ENCODE measurements at places on chromosomes 4 and X.
A peak's percentile ranks its signal among the peaks of the same experiment; 100 is the strongest.

GRCh38 chrX:50579955-50580354 lies 109.3 kb upstream of the DGKK start:
- H3K4me1 ChIP-seq: no peaks in the 10 kb centered on the region
- no peak overlapping the region for H3K4me3 ChIP-seq
- no peaks in the 10 kb centered on the region for H3K36me3 ChIP-seq
- no peaks in the 10 kb centered on the region for H3K27me3 ChIP-seq

- H3K36me3 ChIP-seq: peaks cover 3% of the 10 kb centered on the region
- no peak for DNase-seq
- no peak overlapping the region for H3K27ac ChIP-seq
Measured at GRCh38 chr4:4831825-4832224, 27.6 kb upstream of the MSX1 start.

DNA sequence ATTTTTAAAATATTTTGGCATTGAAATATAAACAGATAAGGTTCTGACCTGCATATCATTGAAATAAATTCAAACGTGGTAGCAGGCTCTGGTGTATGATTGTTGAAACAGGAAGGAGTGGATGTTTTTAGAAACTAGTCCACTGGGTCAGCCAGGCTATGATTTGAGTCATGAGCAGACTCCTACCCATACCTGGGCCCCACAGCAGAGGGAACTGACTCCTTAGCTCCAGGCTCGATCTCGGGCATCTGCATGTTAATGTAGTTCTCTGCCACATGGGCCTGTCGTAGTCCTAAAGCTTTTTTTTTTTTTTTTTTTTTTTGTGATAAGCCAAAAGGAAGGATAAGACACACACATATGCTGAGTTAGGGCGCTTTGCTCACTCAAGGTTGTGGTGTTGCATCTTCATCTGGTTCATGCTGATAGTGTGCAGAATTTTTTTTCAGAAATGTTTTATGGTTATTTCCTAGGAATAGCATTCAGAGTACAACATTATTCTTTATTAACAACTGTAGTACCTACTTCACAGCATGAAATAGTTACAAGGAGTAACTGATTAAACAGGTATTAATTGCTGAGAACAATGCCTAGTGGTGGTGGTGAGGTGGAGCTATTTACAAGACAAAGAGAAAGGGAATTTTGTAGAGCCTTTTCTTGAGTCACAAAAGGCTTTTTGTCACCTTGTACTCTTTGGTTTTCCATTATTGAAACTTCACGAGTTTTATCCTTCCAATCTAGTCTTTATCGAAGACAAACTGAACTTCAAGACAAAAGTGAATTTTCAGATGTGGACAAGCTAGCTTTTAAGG lies 27.3 kb downstream of the OFD1 start:
- no peak for DNase-seq
- H3K4me1 ChIP-seq: peaks cover 24% of the 10 kb centered on the region
- H3K27me3 ChIP-seq: no peaks in the 10 kb centered on the region
- H3K36me3 ChIP-seq: no peaks in the 10 kb centered on the region
- no peak overlapping the region for H3K4me3 ChIP-seq

DNA sequence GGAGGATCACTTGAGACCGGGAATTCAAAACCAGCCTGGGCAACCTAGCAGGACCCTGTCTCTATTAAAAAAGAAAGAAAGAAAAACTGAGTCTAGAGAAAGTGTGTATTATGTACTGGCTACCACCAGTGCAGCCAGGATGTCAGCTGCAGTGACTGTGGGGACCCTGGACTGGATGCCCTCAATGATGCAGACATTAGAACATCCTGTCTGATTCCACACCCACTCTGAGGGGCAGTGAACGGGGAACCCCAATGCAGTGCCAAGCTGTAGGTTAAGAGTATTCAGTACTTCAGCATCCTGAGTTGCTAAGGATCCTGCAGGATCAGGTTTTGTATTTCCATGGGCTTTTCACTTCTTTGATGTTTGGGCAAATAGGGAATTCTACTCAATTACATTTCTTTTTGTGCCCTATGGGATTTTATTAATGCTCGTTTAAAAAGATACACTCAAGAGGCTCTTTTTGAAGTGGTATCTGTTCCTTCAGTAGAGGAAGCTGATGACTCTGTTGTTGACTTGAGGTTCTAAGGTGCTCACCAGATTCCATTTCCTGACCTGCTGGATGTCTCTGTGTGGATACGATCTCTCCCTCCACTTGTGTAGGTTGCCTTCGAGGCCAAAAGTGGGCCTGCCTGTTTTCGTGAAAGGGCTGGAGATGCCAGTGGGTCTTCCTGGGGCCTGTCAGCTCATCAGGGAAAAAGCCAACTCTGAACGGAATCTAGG lies 85.9 kb upstream of the CLCN4 start:
- H3K27me3 ChIP-seq: no peaks in the 10 kb centered on the region
- no peak overlapping the region for H3K27ac ChIP-seq
- H3K36me3 ChIP-seq: no peaks in the 10 kb centered on the region
- no peak for DNase-seq
- no peaks in the 10 kb centered on the region for H3K4me1 ChIP-seq

- H3K4me3 ChIP-seq: no peak overlapping the region
- H3K4me1 ChIP-seq: no peaks in the 10 kb centered on the region
- no peak for DNase-seq
- H3K27me3 ChIP-seq: no peaks in the 10 kb centered on the region
Measured at GRCh38 chrX:106973433-106974149, 26.4 kb downstream of the MORC4 start.

GRCh38 chr4:140374130-140374477 lies 658 bp downstream of the SCOC start:
- DNase-seq: no peak
- no peaks in the 10 kb centered on the region for H3K36me3 ChIP-seq
- H3K4me1 ChIP-seq: peaks cover 8% of the 10 kb centered on the region
- no peaks in the 10 kb centered on the region for H3K27me3 ChIP-seq

GRCh38 chr4:84578540-84579402 lies 4.2 kb upstream of the CDS1 start:
- no peaks in the 10 kb centered on the region for H3K36me3 ChIP-seq
- no peak for DNase-seq
- no peaks in the 10 kb centered on the region for H3K4me1 ChIP-seq
- H3K27me3 ChIP-seq: peaks cover 5% of the 10 kb centered on the region

DNA sequence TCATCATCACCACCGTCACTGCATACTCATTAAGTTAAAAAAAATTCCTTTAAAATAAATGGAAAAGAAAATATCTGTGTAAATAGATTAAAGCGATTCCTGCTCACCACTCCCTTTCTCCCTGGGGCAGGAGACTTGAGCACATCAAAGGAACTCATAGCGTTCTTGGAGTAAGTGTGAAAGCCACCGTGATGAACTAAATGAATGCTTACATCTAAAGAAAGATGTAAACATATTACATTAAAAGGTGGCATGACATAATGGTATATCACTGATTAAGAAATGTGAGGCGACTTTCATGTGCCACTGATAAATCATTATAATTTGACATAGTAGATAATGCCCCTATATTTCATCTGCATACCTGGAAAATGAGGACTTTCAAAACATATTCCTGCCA lies 92.0 kb downstream of the SNCA start:
- no peaks in the 10 kb centered on the region for H3K4me1 ChIP-seq
- no peaks in the 10 kb centered on the region for H3K27me3 ChIP-seq
- no peak overlapping the region for H3K27ac ChIP-seq
- no peak overlapping the region for H3K4me3 ChIP-seq
- DNase-seq: no peak

- no peak overlapping the region for H3K27ac ChIP-seq
- peaks cover 36% of the 10 kb centered on the region for H3K4me1 ChIP-seq
- no peaks in the 10 kb centered on the region for H3K36me3 ChIP-seq
Measured at GRCh38 chr4:7202411-7202810, 10.1 kb downstream of the SORCS2 start.

DNA sequence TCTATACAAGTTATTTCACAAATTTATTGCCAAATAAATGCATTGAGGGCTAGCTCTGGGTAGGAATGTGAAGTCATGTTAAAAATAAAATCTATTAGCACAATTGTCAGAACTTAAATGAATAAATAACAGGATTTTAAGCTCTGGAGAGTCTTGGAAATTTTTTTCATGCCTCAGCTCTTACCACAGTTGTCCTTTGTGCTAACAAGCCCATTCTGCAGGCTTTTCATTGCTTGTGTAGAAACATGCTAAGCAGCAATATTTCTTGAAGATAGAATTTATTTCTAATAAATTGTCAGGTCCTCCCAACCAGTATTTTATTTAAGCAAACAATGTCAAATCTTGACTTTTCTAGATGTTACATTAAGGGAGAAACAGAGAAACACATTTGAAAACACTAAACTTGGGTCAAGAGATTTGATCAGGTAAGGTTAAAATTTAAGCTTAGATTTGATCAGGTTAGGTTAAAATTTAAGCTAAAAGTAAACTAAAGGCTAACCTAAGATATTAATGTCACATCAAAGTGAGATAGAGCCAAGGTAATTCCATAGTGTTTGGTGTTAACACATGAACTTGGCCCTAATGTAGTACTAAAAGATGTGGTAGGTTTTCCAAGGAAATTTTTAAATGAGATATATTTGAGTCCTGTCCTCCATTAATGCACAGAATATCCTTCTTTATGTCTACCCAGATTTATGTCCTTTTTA lies 179.1 kb upstream of the IL1RAPL1 start:
- H3K27me3 ChIP-seq: no peaks in the 10 kb centered on the region
- no peak overlapping the region for H3K4me3 ChIP-seq
- no peak for DNase-seq

GRCh38 chrX:154368630-154369448 lies 5.6 kb downstream of the FLNA start:
- peak overlapping the region; percentile 55 for H3K4me3 ChIP-seq
- no peak overlapping the region for H3K27ac ChIP-seq
- DNase-seq: peak; percentile 24
- peaks cover 5% of the 10 kb centered on the region for H3K27me3 ChIP-seq

GRCh38 chrX:106606571-106606970 lies 5.2 kb upstream of the RADX start:
- H3K4me1 ChIP-seq: no peaks in the 10 kb centered on the region
- no peak overlapping the region for H3K27ac ChIP-seq
- H3K27me3 ChIP-seq: no peaks in the 10 kb centered on the region
- H3K4me3 ChIP-seq: no peak overlapping the region
- no peak for DNase-seq
- H3K36me3 ChIP-seq: no peaks in the 10 kb centered on the region

DNA sequence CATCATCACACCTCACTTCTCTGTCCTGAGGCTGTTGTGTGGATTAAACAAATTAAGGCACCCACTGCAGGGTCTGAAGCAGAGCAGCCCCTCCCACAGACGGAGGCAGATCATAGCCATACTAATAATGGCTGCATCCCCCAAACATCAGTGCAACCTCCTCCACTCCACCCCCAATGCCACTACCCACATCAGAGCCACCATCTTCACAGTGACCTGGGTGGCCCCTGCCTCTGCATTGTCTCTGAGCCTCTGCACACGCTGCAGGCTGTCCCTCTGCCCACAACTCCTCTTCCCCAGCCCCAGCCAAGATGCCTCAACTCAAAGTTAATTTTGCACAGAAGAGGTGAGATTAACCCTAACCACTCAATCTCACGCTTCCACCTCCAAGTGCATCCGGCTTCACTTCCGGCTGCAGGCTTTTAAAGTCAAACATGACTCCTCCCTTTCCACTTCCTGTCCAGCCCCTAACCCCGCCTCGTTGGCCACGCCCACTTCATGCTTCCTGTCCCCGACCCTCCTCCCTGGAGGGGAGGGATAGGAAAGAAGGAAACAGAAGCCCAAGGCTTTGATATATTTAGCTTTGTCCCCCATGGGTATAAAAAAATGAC lies 22.7 kb downstream of the JAKMIP1 start:
- no peak for DNase-seq
- H3K27me3 ChIP-seq: peaks cover 1% of the 10 kb centered on the region
- H3K36me3 ChIP-seq: no peaks in the 10 kb centered on the region
- no peak overlapping the region for H3K27ac ChIP-seq

DNA sequence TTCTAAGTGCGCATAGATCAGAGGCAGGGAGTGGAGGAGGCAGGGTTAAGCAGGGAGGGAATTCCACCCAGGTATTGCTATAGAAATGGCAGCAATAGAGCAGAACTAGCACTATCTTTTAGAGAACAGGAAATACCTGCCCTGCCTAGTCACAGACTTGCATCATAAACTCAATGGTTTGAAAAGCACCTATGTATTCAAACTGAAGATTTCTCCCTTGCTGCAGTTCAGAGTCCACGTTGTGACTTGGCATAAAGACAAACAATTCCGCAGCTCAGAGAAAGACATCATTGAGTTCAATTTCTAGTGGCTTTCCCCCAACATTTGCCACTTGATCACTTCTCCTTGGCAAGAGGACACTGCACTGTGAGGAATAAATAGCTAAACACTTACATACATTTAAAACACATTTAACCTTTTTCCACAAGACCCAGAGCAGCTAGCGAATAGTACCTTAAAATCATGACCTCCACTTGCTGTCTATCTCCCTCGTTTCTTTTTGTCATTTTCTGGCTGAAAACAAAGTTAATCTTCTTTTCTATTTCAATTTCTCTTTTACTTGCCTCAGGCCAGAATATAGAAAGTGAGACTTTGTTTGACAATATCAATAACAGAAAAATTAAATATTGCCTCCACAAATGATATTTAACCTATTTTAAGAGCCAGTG lies 42.4 kb downstream of the SLC7A11 start:
- H3K4me1 ChIP-seq: no peaks in the 10 kb centered on the region
- no peaks in the 10 kb centered on the region for H3K27me3 ChIP-seq
- no peaks in the 10 kb centered on the region for H3K36me3 ChIP-seq
- no peak overlapping the region for H3K4me3 ChIP-seq
